Substantia nigra (tissue), 51 donors: ENCODE measurements at places on chromosomes 2 and 18.

DNA sequence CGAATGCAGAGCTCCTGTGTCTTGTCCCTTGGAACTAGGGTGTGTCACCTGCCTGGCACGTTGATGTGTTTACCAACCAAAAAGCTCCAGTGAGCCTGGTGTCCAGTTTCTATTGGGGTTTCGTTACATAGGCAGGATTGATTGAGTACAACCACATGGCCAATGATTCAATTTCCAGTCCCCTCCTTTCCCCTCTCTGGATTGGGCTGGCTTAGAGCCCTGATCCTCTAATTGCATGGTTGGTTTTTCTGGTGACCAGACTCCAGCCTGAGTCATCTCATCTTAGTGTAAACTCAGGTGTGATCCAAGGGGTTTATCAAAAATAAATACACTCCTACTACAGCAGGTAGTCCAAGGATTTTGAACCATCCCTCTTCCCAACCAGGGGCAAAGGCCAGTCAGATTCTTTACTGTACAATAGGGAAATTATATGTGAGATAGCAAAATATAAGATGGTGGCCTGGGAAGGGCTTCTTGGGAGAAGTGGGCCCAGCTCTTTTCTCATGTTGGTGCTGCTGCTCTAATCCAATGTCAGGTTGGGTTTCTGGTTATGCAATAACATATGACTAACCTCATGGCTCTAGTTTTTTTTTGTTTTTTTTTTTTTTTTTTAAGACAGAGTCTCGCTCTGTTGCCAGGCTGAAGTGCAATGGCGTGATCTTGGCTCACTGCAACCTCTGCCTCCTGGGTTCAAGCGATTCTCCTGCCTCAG, 64.7 kb upstream of the MGAT5 start:
- no peak for DNase-seq

- no peak for DNase-seq
These were observed 15.6 kb upstream of the ACTG2 start for GRCh38 chr2:73877071-73877802.

GRCh38 chr18:24603151-24603550, 142.7 kb downstream of the HRH4 start:
- DNase-seq = no peak

DNA sequence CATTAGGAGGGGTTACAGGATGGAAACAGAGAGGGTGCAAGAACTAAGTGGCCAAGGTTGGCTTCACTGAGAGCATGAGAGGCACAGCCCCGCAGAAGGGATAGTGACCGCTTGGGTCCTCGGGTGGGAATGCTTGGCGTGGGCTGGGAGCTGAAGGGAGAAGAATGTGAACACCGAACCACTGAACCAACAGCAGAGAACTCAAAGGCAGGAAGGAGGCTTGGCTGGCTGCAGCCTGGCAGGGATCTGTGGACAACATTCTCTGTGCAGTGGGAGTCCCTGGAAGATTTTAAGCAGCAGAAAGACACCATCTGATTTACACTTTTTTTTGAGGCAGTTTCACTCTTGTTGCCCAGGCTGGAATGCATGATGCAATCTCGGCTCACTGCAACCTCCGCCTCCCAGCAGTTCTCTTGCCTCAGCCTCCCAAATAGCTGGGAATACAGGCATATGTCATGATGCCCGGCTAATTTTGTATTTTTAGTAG, 33.9 kb downstream of the SOWAHC start:
- no peak for DNase-seq

- DNase-seq = peak; percentile 23
These were observed 43.4 kb downstream of the ZCCHC2 start for GRCh38 chr18:62566199-62566598.
